ENCODE measurements at places on chromosomes 2 and 18.

DNA sequence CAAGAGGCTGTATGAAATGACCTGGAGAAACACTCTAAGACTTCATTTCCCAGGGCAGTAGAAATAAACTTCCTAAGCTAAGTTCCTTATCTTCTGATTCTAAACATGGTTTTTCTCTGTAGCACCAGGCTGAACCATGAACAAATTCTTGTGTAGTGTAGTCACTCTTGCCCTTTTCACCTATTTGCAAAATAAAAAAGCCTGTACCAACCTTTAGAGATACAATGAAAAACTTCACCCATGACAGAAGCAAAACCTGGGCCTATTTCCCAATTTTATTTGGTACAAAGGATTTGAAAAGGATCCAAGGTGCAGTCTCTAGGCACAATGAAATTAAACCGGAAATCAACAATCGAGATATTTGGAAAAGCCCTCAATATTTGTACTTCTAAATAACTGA, 43.6 kb downstream of the POLR1A start:
- DNase-seq: no peak

- DNase-seq: no peak
Measured at GRCh38 chr2:122451040-122451439, 695.6 kb downstream of the TSN start.

DNA sequence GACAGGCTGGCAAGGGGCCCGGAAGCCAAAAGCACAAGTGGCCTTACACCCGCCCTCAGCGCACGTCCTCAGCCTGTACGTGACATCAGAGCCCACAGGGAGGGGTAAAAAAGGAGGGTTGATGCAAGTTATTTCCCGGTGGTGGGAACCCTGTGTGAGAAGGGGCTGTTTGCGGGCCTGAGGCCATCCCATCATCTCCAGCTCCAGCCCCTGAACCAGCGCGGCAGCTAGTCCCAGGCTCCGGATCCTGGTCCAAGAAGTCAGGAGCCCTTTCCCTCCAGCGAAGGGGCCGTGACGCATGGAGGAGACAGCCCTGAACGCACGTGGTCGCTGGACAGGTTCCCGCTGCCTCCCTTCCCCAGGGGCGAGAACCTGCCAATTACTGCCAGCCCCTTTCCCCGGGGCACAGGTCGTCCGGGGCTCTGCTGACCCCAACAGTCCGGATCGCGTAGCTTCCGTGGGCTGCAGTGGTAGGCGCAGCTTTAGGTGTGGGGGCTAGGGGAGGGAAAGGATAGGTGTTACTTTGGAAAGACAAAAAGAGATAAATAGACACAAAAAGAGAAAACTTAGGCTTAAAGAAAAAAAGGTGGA, 1.3 kb upstream of the LRP2 start:
- DNase-seq: no peak

- DNase-seq: no peak
Measured at GRCh38 chr2:217944923-217945322, 57.9 kb downstream of the TNS1 start.

DNA sequence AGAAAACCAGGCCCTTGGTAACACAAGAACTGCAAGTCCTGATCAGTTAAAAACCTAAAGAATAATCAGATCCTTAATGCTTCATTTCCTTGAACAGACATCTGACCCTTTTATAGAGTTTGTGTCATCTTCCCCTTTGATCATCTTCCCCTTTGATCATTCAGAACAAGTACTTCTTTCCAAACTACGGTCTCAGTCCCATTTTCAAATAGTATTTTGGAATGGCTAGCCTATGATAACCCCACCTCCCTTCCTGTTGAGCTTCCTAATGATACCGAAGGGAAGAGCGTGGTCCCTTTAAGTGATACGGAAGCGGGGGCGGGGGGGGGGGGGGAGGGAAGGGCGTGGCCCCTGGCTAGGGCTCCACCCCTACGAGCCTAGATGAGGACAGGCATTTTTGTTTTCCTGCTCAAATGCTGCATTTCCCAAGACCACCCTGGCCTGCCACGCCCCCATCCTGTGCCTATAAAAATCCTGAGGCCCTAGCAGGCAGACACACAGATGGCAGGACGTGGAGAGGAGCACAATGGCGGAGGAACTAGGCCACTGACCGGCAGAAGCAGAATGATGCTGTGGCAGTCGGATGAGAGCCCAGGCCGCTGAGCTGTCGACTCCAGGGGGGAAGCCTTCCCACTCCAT, 24.1 kb upstream of the CHRNA1 start:
- no peak for DNase-seq

DNA sequence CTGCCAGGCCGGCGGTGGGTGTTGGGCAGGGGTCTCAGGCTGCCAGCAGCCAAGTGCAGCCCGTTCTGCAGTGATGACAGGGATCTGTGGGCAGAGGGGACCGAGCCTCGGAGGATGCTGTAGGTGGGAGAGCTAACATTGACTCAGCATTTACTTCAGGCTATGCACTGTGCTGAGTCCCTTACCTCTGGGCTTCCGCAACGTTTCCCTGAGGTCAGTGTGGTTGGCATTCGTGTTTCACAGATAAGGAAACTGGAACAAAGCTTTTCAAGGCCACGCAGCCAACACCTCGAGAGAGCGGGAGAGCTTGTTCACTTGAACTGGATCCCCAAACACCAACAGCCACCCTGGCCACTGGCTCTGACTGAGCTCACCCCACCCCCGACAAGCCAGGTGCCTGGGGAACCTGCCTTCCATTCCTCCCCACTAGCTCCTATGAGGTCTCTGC, 839 bp upstream of the GPR148 start:
- DNase-seq: no peak

- no peak for DNase-seq
Measured at GRCh38 chr2:237624565-237624964, 2.8 kb upstream of the LRRFIP1 start.

DNA sequence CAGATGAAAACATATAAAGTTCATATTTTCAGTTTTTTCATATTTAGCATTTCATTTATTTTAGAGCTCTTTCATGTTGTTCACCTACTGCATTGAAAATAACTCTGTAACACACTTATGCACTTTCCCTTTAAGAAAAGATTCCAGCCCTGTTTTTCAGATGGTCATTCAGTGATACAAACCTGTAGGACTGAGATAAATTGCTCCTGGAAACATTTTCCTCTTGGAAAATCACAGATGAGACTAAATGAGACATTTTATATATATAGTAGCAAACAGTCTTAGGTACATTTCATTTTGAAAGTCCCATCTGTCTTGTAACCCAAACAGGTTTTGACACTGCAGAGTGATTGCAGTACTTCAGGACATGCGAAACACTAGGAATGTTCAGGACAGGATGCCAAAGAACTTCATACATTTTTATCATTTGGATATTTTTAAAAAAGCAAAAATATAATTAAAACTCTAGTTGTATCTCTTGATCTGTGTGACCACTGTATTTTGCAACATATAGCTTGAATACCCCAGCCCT, 412.4 kb downstream of the MTX2 start:
- no peak for DNase-seq

Measured in stimulated activated CD4-positive, alpha-beta T cell treated with anti-CD3 and anti-CD28 coated beads, Interleukin-1b, Interleukin-23, amount 100 ng/mL, for 24 hours (primary cell).